ENCODE measurements at places on chromosomes 11 and 22. TPM values are rescaled to one million over a fixed set of nuclear protein-coding genes. Genes with fewer than 3 reads are reported as not detected.

GRCh38 chr11:22454461-22455090 is 116.4 kb downstream of the SLC17A6 start:
- H3K4me1 ChIP-seq: no peaks in the 10 kb centered on the region
- no peaks in the 10 kb centered on the region for H3K36me3 ChIP-seq
- H3K27me3 ChIP-seq: no peaks in the 10 kb centered on the region
- no peak overlapping the region for H3K4me3 ChIP-seq

DNA sequence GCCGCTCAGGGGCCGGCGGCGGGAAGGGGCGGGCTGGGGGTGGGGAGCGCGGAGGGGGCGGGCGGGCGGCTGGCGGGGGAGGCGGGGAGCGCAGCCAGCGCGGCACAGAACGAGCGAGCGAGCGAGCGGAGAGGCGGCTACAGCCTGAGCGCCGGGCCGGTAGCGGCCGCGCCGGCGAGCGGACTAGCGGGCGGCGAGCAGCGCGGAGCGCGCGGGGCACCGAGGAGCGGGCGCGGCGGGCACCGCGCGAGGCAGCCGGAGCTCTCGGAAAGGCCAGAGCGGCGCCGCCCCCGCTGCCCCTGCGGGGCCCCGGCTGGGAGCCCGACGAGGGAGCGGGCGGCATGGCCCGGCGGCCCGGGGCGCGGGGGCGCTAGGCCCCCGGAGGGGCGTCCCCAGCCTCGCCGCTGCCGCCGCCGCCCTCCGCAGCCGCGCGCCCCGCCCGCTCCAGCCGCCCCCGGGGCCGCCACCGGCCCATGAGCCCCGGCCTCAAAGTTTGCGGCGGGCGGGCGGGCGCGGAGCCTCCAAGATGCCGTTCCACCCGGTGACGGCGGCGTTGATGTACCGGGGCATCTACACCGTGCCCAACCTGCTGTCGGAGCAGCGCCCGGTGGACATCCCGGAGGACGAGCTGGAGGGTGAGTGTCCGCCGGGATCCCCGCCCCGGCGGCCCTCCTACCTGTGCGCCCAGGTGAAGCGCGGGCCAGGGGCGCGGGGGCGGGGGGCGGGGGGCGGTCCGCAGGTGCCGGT is at the start of gene CABP7:
Gene CABP7 (plus strand): TSS at position 105 of the 747 bp plus-strand sequence. CDS start 422 bp downstream, at position 527.
- no peaks in the 10 kb centered on the region for H3K36me3 ChIP-seq
- DNase-seq: no peak
- no peak within 1 kb of the TSS for H3K27ac ChIP-seq

DNA sequence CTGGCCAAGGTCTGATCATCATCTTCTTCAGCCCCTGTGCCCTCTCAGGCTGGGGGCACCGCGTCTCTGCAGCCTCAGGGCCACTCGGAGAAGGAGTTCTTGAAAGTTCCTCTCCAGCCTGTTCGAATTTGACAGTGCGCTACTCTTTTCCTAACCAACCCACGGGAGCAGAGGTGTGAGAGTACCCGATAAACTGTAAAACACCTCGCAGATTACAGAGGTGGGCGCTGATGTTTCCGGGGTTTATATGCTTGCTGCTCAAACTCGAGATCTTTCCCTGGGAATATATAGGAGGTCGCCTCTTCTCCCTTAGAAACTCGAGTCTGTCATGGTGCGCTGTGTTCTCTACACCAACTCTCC is 515 bp downstream of the CTR9 start:
- no peaks in the 10 kb centered on the region for H3K27me3 ChIP-seq
- DNase-seq: no peak
- peaks cover 9% of the 10 kb centered on the region for H3K36me3 ChIP-seq
- H3K4me3 ChIP-seq: peak overlapping the region; percentile 78
- H3K27ac ChIP-seq: peak overlapping the region; percentile 87
- peaks cover 11% of the 10 kb centered on the region for H3K4me1 ChIP-seq

- peak overlapping the region; percentile 95 for H3K27ac ChIP-seq
- H3K36me3 ChIP-seq: peaks cover 4% of the 10 kb centered on the region
- DNase-seq: peak; percentile 2
- H3K27me3 ChIP-seq: no peaks in the 10 kb centered on the region
These were observed 77.2 kb upstream of the PPARA start for GRCh38 chr22:46072981-46073682.

GRCh38 chr11:20474176-20474881 is 86.8 kb downstream of the PRMT3 start:
- DNase-seq: no peak
- H3K4me3 ChIP-seq: no peak overlapping the region

Gene KIF18A
- total RNA-seq: 4.6 TPM

Gene INS
- not detected for total RNA-seq

Measured in thyroid gland (tissue), 4 donors.